ENCODE measurements at places on chromosomes 6 and 20.

DNA sequence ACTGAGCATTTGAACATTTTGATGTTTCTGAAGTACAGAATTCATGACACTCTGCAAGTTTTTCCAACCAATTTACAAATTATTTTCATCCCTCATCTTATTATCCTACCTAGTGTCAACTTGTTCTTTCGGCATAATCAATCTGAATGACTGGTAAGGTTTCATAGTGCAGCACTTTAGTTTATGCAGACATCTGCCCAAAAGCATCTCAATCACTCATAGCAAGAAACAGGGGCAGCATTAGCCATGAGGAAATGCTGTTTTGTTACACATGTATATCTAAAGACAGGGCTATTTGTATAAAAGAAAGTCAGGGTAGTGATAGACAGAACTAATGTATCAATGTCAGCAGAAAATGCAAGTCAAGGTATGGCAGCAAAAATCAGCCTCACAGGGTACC, 378.1 kb upstream of the AGPAT4 start:
- DNase-seq: no peak

DNA sequence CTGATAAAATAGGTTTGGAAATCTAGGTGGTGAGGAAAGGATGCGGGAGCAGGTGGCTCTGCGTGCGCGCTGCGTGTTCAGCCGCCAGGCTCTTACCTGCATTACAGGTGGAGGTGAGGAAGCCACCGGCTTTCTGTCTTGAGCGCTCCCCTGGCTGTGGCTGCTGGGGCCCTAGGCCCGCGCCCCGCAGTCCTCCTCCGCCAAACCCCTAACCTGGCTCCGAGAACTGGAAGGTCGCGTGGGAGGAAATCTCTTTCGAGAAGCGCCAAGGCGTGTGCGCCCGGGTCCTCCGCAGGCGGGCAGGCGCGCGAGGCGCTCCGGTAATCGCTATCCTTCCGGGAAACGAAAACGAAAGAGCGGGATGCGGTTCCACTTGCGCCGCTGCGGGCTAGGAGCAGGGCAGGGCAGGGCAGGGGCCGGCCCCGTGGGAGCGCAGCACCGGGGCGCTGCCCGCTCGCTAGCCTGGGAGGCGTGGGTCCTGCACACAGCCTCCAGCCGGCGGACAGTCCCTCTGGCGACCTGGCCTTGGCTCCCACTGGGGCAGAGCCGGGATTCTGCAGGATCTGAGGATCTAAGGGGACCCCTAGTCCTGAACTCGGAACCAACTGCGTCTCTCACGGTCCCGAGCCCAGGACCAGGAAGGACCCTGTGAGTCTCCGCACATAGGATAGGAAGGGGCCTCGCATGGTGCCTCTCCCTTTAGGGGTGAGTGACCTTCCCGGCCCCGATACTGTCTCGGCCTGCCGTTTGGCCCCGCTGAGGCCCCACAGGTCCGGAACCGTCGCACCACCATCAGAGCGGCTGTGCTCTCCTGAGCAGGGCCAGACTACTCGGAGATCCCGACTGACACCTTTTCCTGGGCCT, at the start of gene ETV7:
ETV7 (minus strand) TSS at position 230 of the 864 bp plus-strand sequence; CDS start at position 102, 128 bp downstream.
- no peak for DNase-seq

- no peak for DNase-seq
Measured at GRCh38 chr20:45629496-45630100, at the start of gene WFDC10A. TSS of gene WFDC10A (plus strand) at chr20:45629739. CDS start at chr20:45629814, 75 bp downstream.

GRCh38 chr6:40020166-40020565, 85.9 kb upstream of the MOCS1 start:
- DNase-seq: no peak

DNA sequence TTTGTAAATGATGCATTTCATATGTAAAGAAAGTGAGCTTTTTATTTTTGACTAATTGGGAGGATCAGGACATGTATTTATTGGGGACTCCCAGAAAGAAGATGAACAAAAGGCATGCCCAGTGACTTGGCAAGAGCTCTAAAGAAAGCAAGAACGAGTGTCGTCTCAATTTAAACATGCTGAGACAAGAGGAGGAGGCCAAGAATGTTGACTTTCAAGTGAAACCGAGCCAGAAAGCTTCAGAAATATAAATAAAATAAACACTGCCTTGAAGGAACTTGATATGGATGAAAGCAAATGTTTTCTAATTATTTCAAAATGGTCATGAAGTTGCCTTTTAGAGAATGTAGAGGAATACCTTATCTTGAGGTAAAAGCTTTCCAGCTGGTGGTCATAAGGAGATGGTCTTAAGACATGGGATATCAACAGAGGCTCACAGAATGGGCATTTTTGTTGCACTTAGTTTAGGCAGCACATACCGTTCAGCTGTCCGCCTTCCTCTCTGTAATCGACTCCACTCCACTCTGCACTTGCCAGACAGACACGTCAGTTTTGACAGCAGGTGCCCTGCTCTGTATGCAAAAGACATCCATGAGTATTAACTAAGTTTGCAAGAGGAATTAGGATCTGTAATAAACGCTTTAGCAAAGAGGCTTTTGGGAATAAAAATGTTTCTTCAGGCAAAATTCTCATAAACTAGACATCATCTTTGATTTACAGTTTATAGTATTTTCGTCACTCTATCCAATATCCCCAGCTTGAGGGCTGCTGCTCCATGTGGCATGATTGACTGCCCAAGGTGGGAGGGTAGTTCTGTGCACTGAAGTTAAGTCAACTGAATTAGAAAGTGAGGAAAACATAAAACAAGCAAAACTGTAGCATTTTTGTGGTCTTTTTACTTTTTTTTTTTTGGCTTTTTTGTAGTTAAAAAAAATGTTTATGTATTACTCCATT, 613.1 kb downstream of the PKHD1 start:
- DNase-seq: no peak

- DNase-seq: no peak
Measured at GRCh38 chr6:73569121-73569520, 48.3 kb upstream of the EEF1A1 start.

- DNase-seq: no peak
Measured at GRCh38 chr20:47031004-47031403, 136.4 kb downstream of the EYA2 start.

DNA sequence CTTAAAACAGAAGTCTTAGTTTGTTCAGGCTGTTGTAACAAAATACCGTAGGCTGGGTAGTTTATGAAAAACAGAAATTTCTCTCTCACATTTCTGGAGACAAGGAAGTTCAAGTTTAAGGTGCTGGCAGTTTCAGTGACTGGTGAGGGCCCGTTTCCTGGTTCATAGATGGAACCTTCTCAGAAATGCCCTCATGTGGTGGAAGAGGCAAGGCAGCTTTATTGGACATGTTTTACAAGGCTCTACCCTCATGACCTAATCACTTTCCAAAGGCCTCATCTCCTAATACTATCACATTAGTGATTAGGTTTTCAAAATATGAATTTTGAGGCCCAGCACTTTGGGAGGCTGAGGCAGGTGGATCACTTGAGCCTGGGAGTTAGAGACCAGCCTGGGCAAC, 2.4 kb downstream of the HEBP2 start:
- no peak for DNase-seq

DNA sequence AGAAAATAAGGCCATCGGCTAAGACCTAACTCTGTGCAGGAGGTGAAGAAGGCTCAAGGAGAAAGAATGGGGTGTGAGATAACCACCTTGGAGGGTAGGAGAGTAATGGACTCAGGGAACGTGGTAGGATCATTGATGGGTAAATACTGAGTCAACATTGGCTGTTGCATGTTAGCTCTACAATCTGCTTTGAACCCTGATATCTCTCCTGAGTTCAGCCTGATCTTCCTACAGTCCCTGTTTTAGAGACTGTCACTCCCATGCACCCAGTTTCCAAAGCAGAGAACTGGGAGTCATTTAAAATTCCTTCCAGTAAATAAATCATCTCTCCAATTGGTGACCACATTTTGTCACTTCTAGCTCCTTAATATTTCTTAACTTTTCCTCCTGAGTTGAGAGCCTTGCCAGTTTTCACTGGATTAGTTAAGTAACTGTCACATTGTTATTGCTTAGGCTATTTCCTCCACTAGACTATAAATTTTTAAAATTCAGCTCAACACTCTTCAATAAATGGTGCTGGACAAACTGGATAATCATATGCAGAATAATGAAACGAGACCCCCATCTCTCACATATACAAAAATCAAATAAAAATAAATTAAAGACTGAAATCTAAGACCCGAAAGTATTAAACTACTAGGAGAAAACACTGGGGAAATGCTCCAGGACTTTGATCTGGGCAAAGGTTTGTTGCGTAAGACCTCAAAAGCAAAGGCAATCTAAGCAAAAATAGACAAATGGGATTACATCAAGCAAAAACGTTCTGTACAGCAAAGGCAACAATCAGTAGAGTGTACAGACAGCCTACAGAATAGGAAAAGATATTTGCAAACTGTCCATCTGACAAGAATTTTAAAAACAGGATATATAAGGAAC, 138.9 kb upstream of the TMEM170B start:
- DNase-seq: no peak

DNA sequence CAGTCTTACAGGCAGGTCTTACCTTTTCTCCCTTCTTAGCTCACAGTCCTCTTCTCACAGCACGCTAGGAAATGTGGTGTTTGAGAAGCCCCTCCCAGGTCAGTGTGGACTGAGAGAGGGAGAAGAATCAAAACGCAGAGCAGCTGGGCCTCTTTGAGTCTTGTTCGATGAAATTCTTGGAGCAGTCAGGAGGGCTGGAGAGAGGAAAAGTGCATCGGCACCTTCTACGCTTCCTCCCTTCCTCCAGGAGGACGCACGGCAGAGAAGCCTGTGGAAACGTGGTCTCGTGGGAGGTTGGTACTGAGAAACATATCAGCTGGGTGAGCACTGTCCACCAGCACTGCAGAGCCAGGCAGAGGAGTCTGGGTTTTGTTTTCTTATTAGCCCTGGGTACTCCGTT, 52.7 kb downstream of the TXLNB start:
- DNase-seq: no peak

DNA sequence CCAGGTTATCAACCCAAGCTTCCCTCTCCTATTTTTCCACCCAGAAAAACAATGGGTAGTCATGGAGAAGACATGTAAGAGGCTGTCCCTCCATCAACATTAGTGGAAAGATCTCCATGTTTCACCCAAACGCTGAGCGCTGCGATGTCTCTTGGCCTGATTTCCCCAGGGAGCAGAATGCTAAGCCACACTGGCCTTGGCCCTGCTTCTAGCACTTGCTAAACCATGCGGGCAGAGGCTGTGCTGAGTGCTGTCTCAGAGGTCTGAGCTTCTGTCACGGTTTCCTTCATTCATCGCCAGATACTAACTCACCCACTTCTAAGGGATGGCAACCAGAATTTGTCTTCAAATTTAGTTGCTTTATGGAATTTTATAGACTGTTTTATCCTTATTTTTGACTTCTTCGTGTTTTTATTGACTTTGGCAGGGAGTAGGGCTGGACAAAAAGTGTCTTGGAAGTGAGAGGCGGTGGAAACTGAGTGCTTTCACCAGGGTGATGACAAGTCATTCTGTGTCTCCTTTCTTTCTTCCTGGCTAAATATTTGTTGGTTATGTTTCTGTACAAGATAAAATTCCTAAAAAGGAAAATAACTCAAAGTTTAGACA, 181.4 kb upstream of the UST start:
- DNase-seq: no peak

DNA sequence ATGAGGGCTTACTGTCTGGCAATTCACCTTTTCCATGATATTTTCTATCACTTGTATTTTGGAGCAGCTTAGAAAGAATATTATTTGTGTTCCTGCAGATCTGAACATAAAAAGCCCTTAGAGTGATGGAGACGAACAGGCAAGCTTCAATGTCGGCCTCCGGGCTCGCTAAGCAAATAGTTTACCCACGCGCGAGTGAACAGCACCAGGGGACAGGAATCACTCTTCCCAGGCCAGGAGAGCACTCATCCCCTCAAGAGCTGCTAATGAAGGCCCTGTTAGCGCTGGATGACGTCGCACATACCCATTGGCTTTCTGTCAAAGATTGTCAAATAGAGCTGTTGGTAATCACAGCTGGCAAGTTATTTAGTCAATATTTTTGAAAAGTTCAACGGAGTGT, 395.7 kb downstream of the ZFAND3 start:
- no peak for DNase-seq

- DNase-seq: no peak
Measured at GRCh38 chr20:3077618-3078134, 6.3 kb downstream of the OXT start.

DNA sequence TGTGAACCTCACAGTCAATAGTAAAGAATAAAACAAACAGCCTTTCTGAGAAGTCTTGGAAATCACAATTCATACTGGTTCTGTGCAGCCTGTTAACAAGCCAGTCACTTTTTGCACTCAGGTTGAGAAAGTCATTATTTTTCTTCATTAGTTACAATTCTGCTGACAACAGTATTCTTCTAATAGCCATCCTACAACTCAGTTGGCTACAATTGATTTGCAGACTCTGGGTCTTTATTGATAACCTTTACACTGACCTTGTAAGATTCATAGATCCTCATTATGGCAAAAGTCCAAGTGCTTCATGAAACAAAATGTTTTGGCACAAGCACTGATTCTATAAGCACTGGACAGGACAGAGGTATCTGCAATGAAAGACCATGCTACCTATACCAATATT, 34.9 kb upstream of the POPDC3 start:
- DNase-seq: no peak

- DNase-seq: no peak
Measured at GRCh38 chr20:61354901-61355495, 102.9 kb downstream of the CDH4 start.

DNA sequence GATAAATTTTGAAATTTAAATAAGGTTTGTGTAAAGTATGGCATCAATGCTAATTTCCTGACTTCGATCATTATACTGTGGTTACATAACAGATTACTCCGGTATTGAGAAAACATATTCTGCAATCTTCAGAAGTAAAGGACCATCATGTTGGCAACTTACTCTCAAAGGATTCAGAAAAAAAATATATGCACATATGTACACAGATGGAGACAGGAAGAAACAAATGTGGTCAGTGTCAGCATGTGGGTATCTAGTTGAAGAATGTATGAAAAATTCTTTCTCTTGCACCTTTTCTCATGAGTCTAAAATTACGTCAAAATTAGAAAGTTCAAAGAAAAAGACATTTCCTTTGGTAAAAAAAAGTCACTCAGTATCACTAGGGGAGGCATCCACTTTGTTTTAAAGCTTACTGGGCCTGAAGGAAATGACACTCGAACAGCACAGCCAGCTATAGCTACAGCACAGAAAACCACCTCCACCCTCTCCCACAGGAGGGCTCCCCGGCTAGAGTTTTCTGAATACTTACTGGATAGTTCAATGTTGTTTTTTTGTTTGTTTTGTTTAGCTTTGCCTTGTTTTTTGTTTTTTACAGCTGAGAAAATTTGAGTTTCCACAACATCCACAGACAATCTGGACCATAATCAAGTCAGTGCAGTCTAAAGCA, 317.2 kb upstream of the AGPAT4 start:
- no peak for DNase-seq
